ENCODE measurements at places on chromosomes 7 and 10. TPM values are rescaled to one million over a fixed set of nuclear protein-coding genes. Genes with fewer than 3 reads are reported as not detected.

Gene ATP6V0A4
- not detected for total RNA-seq

Gene GRM3
- not detected for total RNA-seq

Gene GJD4
- not detected for total RNA-seq

Gene TACC2
- total RNA-seq, result 9.5 TPM

Gene UPK3B
- not detected for total RNA-seq

Gene KEL
- not detected for total RNA-seq

Gene AMPH
- under 0.01 TPM for total RNA-seq

Gene NAT16
- total RNA-seq, result not detected

Gene SPAG6
- not detected for total RNA-seq

Gene HYAL4
- not detected for total RNA-seq

Data from myometrial cell (primary cell).